ENCODE measurements at places on chromosomes 7 and 10.

DNA sequence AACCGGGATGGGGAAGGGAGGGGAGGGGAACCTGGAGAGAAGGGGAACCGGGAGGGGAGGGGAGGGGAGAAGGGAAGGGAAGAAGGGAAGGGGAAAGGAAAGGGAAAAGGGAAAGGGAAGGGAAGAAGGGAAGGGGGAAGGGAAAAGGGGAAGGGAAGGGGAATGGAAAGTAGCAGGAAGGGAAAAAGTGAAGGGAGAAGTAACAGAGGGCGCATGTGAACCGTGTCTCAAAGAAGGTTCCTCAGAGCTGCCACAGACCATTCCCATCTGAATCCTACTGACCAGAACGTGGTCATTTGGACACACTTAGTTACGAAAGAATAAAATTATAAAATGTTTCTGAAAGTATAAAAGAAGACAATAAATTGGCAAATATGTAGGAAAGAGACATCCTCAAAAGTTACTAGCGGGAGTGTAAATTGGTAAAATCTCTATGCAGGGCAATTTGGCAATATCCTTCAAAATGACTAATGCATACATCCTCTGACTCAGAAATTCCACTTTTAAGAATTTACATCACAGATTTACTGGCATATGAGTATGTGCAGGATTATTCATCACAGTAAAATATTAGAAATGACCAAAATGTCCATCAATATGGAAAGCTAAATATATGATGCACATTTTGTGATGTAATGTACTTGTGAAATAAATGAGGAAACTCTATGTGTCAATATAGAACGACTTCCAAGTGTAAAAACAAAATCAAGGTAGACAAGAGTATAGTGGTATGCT, 12.9 kb downstream of the C10orf67 start:
- DNase-seq, result peak; percentile 76

DNA sequence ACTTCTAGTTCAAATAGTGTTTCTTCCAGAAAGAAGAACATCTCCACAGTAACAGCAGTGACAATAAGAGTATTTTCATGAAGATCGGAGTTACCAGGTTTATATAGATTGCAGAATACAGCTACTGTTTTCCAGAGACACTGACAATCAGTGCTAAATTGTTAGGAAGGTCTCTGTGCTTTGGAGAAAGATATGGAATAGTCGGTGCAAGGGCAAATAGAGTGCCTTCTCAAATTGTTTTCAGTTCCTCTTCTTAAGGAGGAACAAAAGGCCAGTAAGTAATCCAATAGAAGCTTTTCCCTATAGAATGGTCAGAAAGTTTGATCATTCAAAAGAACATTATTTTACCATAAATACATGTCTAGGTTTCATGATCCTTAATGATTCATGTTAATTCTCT, 2.6 kb upstream of the KIAA1217 start:
- DNase-seq, result no peak

- DNase-seq, result no peak
Observed at GRCh38 chr10:129048513-129048912, 418.5 kb upstream of the MGMT start.

GRCh38 chr10:130128062-130128781, 8.0 kb upstream of the GLRX3 start:
- DNase-seq, result no peak

GRCh38 chr10:87579563-87579962, 74.9 kb downstream of the MINPP1 start:
- DNase-seq, result no peak

- DNase-seq, result no peak
Observed at GRCh38 chr7:12571691-12572090, 1.2 kb downstream of the SCIN start.

DNA sequence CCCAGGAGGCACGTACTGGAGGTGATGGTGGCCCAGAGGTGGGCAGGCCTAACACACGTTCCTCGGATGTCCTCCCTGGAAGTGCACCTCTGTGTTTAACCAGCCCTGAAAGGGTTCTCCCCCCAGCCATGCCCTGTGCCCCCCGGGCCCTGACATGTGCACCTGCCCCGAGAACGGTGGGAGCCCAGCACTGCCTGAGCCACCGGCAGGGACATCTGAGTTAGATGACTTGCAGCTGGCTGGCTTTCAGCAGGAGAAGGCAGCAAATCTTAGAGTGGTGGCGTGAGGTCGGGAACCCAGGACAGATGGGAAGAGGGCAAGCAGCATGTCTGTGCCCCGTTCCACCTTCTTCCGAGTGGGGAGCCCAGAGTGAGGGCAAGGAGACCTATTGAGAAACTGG, 291.8 kb downstream of the TCERG1L start:
- no peak for DNase-seq

GRCh38 chr7:121235201-121235600, 93.6 kb upstream of the WNT16 start:
- no peak for DNase-seq

DNA sequence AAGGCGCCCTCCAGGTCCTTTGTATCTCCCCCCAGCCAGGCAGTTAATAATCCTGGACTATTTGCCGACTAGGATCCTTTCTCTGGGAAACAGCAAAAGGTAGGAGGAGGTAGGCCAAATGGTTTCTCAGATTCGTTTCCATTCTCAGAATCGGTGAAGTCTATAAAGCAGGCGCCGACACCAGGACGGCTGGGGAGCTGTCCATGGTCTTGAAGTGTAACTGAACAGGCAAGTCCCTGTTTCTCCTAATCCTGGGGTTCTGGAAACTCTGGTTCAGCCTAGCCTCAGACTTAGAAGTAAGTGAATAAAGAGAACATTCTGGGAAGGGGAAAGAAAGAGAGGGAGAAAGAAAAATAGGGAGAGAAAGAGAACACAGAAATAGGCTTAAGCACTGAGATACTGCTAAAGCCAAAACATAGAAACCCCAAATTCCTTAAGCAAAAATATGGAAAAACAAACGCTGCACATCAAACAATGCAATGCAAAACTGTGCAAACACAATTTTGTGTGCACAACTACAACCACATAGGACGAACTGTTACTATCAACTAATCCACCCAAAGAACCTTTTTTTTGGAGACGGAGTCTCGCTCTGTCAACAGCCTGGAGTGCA, 11.1 kb upstream of the INA start:
- peak; percentile 41 for DNase-seq

GRCh38 chr7:79132844-79133451, 320.5 kb downstream of the MAGI2 start:
- DNase-seq, result no peak

DNA sequence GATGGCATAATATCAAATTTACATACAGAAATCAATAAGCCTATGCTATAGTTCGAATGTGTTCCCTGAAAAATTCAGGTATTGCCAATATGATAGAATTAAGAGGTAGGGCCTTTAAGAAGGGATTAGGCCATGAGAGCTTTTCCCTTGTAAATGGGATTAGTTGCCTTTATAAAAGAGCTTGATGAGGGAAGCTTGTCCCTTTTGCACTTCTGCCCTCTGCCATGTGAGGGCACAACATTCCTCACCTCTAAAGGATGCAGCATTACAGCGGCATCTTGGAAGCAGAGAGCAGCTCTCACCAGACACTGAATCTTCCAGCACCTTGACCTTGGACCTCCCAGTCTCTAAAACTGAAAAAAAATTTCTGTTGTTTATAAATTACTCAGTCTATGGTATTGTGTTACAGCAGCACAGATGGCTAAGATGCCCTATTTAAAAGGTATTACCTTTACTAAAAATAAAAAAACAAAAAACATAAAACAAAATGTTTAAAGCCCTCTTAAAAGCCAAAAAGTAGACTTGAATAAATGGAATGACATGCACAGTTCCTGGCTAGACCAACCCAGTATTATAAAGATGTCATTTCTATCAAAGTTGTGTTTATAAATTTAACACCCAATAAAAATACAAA, 909.6 kb downstream of the REEP3 start:
- no peak for DNase-seq

- no peak for DNase-seq
Observed at GRCh38 chr10:1293636-1294435, 237.7 kb downstream of the WDR37 start.

DNA sequence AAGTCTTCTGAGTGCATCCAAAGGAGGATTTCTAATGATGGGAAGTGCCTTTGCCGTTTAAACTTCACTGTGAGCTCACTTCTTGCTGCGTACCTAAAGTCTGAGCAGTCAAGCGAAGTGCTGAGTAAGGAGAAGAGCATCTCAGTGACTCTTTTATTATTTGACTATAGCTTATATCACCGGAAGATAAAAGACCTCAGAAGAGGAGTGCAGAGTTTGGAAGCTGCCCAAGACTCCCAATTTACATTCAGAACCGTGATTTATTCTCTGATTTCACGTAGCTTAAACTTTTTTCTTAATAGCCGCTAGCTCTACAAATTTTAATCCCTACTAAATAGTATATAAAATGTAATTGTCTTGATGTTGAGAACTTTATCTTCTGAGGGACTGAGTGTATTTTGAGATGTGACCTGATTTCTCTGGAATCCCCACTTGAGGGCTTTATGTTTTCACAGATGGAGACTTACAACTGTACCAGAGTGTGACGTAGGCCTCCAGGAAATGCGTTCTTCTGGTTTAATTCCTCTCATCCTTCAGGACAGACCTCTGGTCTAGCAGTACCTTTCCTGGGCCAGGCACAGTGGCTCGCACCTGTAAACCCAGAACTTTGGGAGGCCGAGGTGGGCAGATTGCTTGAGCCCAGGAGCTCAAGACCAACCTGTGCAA, 51.1 kb downstream of the CAMK1D start:
- no peak for DNase-seq

GRCh38 chr7:119562839-119563238, 710.1 kb upstream of the KCND2 start:
- DNase-seq, result no peak

DNA sequence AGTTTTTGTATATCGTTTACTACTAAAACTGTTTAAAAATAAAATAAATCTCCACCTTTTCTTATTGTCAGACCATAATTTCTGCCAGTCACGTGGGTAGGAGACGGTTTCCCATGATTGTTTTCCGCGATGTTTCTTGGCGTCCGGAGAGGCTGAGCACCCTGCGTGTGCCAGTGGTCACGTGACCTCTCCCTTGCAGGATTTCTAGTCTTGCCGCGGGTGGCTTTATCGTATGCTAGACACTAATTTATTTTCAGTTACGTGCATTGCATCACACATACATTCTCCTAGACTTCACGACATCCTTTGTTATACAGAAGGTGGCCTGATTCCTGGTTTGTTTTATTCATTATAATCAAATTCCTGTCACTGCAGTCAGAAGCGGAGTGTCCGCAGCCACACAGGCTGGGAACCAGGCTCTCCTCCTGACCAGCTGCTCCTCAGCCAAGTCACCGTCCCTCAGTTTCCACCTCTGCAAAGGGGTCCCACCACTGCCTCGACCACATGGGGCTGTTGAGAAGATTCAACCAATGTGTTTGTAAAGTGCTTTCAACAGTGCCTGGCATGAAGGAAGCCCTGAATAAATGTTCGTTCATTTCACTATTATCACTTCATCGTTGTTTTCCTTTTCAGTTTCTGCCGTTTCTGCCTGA, 203.2 kb upstream of the PPP2R2D start:
- no peak for DNase-seq

- no peak for DNase-seq
Observed at GRCh38 chr10:51620131-51620530, 79.3 kb downstream of the CSTF2T start.

DNA sequence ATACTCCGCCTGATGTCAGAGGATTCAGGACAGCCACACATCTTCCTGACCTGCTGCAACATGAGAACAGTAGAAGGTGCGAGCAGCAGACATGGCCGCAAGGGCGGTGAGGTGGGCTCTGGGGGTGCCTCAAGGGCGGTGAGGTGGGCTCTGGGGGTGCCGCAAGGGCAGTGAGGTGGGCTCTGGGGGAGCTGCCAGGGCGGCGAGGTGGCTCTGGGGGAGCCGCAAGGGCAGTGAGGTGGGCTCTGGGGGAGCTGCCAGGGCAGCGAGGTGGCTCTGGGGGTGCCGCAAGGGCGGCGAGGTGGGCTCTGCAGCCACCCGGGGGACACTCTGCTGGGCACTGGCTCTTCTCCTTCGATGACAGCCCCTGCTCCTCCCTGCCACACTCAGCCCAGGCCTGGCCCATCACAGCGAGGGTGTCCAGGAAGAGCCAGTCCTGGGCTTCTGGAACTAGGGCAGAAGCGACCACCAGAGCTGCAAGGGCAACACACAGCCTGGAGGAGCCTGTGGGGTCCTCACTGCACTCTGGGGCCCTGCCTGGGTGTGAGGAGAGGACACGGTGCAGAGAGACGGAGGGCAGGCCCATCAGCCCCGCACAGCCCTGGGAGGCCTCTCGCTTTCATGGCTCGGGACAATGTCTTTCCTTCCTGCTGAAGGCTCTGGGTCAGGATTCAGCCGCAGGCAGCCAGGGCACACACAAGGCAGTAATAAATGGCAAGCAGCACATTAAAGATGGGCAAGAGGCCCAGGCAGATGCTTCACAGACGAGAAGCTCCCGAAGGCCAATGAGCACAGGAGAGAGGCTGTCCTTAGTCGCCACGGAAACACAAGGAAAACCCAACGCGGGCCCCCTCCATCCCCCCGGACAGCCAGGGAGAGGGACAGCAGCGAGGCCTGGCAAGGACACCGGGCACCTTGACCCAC, 42.5 kb downstream of the STK32C start:
- DNase-seq, result no peak

GRCh38 chr7:115273139-115273772, 351.4 kb downstream of the MDFIC start:
- no peak for DNase-seq

GRCh38 chr10:117541909-117542705, 439 bp upstream of the EMX2 start:
- DNase-seq, result peak; percentile 89

GRCh38 chr10:13001041-13001886, at the start of gene CCDC3:
Gene CCDC3, minus strand, starts transcription at chr10:13001713. Its CDS starts 143 bp downstream, at chr10:13001570.
- no peak for DNase-seq

GRCh38 chr7:151276666-151277590, 28.4 kb upstream of the SMARCD3 start:
- DNase-seq, result peak; percentile 24

GRCh38 chr10:93313798-93314197, 168.3 kb downstream of the MYOF start:
- DNase-seq, result no peak

GRCh38 chr10:128050936-128051335, 75.3 kb downstream of the MKI67 start:
- no peak for DNase-seq

- no peak for DNase-seq
Observed at GRCh38 chr10:53754596-53755250, 982.1 kb upstream of the MBL2 start.

GRCh38 chr10:28991333-28992270, 297.3 kb upstream of the LYZL1 start:
- DNase-seq, result no peak

DNA sequence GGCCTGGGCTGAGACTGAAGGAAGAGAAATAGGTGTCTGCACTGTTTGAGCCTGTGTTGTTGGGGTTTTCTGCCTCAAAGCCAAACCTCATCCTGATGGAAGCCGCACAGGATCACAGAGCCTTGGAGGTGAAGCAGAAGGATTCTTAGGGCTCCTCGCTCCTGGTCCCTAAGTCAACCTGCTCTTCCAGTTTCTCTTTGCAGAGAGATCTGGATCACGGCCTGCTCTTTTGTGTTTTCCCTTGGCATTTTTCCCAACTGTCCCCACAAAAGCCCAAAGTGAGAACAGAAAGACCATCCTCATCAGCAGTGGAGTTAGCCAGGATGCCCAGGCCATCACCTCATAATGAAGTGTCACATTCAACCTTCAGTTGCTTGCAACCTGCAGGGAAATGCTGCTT, 20.3 kb upstream of the PPIA start:
- no peak for DNase-seq

Data from skeletal muscle cell (primary cell).